ENCODE measurements at places on chromosomes 16 and 17.

GRCh38 chr16:46765050-46765449, 16.9 kb upstream of the MYLK3 start:
- DNase-seq, result no peak

- no peak for DNase-seq
These were observed 21.3 kb downstream of the SNX20 start for GRCh38 chr16:50659806-50660205.

DNA sequence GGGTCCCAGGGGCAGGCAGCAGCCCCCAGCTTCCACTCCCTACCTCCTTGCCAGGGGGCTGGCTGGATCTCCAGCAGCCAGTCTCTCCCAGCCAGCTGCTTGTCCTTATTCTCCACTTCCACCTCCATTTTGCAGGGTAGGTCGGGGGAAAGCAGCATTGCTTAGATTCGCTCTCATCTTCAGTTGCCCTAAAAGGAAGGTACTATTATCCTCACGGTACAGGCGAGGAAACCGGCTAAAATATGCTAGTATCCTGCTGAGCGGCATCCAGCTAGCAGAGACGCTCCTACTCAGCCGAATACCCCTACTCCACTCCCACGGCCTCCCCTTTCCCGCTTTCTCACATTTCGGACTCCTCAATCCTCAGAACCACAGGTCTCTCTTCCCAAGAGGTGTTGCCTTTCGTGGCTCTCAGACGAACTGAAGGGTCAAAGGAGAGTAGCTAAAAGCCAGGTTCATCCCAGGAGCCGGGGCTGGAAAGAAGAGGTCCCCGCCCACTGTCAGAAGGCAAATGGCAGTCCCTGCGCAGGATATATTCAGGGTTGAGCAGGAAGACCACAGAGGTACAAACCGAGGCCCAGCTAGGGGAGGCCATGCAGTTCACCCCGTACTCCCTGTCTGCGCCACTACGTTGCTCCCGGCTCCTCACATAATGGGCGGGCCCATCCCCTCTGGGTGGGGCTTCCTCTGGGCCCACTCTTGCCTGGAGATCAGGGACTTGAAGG, 1.7 kb upstream of the RAB11FIP4 start:
- no peak for DNase-seq

DNA sequence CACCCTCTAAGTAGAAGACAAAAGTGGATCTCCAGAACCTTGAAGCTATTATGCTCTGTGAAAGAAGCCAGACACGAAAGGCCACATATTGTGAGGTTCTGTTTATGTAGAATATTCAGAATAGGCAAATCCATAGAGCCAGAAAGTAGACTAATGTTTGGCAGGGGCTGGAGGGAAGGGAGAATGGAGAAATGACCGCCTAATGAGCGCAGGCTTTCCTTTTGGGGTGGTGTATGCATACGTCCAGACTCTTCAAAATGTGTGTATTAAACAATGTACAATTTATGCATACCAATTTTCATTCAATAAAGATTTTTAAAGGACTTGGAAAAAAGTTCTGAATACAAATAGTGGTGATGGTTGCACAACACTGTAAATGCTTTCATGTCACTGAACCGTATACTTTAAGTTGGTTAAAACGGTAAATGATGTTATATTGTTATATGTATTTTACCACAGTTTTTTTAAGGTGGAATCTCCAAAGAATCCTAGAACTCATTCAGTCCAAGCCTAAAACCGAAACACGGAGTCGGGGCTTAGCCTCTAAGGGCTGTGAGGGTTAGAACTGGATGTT, 397.4 kb downstream of the SOX9 start:
- no peak for DNase-seq

DNA sequence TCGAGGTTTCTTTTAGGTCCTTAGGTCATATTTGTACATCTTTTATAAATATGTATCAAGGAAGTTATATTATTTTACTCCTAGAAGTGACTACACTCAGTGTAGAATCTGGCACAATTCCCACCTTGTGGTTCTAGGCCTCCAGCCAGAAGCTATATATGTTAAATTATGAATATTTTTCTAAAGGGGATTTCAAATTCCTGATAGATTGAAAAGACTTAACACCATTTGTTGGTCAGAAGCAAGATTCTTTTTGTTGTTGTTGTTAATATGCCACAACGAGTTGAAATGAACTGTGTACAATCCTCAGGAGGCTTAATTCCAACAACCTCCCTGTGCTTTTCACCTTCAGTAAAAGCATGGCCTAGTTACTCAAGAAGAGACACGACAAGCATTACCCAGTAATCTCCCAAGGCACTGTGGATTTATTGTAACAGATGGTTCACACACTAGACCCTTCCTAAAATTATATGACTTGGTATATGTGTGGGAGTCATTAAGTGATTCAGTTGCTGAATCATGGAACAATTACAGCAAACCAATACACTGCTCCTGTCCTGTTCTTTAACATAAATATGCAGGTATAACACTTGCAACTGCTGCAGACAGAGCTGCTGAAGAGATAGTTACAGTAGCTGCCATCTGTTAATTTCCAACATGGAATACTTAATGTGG, 964.4 kb upstream of the GOT2 start:
- peak; percentile 70 for DNase-seq

- DNase-seq, result no peak
These were observed 28.1 kb downstream of the OGFOD1 start for GRCh38 chr16:56479469-56479868.

DNA sequence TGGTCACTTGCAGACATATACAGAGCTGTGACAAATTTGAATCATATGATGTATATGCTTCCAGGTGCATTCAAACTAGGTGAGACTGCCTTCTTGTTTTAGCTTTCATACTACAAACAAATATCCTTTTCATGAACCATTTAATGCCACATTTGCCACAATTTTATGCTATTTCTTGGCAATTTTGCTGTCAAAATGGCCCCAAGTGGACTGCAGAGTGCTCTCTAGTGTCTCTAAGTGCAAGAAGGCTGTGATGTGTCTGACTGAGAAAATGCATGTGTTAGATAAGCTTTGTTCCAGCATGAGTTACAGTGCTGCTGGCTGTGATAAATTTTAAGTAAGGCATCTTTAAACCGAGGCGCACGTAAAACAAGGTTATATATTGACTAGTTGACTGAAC, 38.3 kb downstream of the CDH13 start:
- no peak for DNase-seq

DNA sequence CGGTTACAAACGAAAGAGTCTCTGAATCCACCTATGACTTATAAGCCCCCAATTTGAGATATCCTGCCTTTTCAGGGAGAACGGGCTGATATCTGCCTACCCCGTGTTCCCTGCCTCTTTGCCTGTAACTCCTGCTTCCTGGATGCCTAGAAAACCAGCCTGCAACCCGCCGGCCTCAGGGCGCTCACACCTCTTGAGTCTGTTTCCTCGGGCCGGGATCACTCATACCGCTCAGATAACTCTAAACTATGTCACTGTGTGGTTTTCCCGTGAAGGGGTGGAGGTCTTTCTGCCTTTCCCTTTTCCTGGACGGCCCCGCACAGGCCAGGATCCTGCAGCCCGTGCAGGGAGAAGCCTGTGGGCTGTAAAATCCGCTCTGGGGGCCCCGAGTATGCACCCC, 10.4 kb downstream of the RPUSD1 start:
- DNase-seq, result no peak

GRCh38 chr16:58755989-58756649, 22.0 kb upstream of the GOT2 start:
- peak; percentile 35 for DNase-seq

DNA sequence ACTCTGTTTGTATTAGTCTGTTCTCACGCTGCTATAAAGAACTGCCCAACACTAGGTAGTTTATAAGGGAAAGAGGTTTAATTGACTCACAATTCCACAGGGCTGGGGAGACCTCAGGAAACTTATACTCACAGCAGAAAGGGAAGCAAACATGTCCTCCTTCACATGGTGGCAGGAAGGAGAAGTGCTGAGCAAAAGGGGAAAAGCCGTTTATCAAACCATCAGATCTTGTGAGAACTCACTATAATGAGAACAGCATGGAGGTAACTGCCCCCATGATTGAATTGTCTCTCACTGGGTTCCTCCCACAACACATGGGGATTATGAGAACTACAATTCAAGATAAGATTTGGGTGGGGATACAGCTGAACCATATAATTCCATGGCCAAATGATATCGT, 30.9 kb downstream of the ABCC1 start:
- DNase-seq, result no peak

GRCh38 chr16:9868606-9869149, 313.6 kb downstream of the GRIN2A start:
- no peak for DNase-seq

DNA sequence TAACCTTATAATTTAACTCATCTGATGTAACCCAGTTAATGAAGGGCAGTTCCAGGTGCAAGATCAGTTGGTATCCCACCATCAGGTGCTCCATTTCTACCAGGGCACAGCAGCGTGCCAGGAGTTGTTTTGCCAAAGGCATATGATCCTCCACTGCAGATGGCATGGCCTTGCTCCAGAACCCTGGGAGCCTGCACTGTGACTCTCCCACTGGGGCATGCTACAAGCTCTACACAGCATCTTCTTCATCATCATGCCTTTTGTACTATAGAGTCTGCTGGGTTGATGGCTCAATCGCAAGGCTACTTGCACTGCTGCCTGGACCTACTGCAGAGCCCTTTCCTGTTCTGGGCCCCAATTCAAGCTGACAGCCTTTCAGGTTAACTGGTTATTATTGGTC, 11.3 kb upstream of the MAPT start:
- DNase-seq, result no peak

DNA sequence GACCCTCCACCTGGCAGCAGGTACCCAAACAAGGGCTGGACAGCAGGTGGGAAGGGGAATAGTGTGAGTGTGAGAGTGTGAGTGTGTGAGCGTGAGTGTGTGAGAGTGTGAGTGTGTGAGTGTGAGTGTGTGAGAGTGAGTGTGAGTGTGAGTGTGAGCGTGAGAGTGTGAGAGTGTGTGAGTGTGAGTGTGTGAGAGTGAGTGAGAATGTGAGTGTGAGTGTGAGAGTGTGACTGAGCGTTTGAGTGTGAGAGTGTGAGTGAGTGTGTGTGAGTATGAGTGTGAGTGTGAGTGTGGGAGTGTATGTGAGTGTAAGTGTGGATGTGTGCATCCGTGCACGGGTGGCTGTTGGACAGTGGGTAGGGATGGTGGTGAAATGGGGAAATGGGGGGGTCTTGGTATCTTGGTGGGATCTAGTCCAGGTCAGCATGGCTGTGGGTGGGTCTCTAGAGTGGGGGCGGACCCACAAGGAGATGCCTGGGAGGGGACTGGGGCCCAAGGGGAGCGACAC, 408 bp downstream of the ADGRG1 start:
- DNase-seq, result no peak

DNA sequence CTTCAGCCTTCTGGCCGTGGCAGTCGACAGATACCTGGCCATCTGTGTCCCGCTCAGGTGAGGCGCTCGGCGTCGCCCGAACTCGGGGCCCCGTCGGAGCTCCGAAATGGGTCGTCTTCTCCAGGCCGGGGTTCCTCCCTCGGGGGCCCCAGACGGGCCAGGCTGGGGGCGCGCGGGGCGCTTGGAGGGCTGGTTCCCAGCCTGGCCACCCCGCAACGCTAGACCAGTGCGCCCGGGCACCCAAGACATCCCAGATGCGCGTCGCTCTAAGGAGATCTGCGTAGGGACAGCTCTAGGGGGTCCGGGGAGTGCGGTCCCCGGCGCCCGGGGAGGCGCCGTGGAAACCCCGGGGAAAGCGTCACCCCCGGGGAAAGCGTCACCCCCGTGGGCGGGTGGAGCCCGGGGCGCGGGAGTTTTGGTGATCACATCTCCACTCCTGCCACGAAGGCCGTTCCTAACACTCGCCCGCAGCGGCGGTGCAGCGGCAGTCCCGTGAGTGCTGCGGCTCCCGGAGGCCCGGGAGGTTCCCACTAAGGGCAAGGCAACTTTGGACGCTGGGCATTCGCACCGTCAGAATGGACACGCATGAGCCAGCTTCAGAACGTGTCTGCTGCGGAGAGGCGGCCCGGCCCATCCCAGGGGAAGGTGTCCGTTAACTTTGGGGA, 729 bp downstream of the ADORA2B start:
- no peak for DNase-seq

- no peak for DNase-seq
These were observed 8.2 kb downstream of the FAM117A start for GRCh38 chr17:49755663-49756283.

DNA sequence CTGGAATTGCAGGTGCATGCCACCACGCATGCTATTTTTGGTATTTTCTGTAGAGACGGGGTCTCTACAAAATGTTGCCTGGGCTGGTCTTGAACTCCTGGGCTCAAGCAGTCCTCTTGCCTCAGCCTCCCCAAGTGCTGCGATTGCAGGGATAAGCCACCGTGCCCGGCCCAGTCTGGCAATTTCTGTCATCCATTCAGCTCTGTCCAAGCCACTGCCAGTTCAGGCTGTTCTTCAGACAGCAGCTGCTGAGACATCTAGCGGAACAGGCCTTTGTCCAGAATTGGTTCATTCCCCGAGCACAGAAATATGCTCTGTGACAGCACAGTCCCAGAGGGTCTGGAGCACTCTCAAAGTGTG, 5.4 kb downstream of the SLC47A1 start:
- DNase-seq, result no peak

DNA sequence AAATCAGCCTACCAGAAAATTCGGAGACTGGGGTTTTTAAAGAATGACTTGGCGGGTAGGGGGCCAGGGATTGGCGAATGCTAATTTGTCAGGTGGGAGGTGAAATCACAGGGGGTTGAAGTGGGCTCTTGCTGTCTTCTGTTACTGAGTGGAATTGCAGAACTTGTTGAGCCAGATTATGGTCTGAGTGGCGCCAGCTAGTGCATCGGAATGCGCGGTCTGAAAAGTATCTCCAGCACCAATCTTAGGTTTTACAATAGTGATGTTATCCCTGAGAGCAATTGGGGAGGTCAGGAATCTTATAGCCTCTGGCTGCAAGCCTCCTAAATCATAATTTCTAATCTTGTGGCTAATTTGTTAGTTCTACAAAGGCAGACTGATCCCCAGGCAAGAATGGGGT, 762 bp upstream of the RBL2 start:
- DNase-seq, result no peak

DNA sequence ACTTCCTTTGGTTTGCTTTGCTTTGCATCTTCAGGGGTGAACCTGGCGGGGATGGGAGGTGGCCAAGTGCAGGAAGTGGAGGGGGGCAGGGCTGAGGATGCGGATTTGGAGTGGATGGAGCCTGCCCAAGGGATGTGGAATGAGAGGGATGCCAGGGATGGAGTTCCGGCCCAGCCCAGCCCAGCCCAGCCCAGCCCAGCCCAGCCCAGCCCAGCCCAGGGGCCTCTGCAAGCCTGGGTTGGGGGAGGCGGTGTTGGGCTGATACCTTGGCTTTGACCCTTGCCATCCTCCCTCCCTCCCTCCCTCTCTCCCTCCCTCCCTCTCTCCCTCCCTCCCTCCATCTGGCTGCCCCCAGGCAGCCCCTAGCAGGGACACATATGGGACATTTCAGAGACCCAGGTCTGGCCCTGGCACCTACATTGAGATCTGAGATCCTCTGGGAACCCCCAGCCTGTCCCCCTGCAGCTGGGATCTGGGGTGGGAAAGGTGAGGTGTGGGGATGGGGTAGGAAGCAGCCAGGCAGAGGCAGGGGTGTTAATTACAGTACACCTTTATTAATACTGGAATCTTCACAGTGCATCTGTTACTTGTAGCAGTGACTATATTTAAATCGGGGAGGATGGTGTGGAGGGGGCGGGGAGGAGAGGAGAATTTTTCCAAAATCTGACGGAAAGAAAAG, 14.5 kb downstream of the IL34 start:
- DNase-seq, result no peak

GRCh38 chr16:61581417-61582046, 454.7 kb downstream of the CDH8 start:
- no peak for DNase-seq

All from HS-27A (cell line).